Endothelial cell of umbilical vein (primary cell): ENCODE measurements at places on chromosomes 13 and 19. TPM values are rescaled to one million over a fixed set of nuclear protein-coding genes. Genes with fewer than 3 reads are reported as not detected.

The GNG7 gene
- 0.72 and 0.84 TPM in 2 replicates for total RNA-seq

The ZNF135 gene
- 0.14 and 1.2 TPM in 2 replicates for total RNA-seq

The ZNF524 gene
- 14.2 and 15.2 TPM in 2 replicates for total RNA-seq

The ZNF431 gene
- 10.7 and 12.0 TPM in 2 replicates for total RNA-seq

The AP1M2 gene
- not detected in 2 replicates for total RNA-seq
